ENCODE measurements at places on chromosomes 3 and 15.

GRCh38 chr3:106261915-106262683, 393.3 kb upstream of the CBLB start:
- no peak for DNase-seq

GRCh38 chr3:193301433-193301832, 60.4 kb downstream of the PLAAT1 start:
- DNase-seq: no peak

DNA sequence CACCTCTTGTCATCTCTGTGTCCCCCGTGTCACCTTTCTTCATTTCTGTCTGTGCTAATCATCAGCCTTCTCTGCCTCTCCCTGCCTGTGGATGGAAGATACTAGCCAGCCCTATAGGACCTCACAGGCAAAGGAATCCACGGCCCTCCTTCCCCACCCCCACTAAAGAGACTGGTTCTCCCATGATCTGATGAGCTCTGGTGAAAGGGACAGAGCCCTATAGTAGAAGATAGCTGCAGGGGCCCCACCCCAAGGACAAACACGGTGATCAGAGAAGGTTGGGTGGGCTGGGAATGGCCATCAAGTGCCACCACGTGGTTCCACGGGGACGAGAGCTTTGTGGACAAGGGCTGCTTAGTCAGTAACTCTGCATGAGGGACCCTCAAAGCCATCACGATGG, 27.8 kb upstream of the RASA2 start:
- DNase-seq: no peak

DNA sequence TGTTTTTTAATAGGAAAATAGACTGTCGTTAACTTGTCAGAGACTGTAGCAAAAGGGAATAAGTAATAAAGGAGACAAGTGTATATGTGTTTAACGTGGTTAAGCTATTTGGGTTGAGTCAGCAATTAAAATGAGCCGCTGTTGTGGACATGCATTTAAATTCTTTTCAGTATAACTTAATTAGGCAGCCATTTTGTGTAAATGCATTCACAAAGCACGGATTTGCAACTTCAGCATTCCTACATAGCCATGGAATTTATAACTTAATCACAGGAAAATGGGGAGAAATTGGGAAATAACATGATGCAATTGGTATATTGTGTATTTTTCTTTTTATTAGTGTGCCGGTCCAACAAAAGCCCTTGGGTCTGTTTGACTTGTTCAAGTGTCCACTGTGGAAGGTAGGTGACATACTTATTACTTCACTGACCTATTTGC, 27.9 kb downstream of the USP3 start:
- no peak for DNase-seq

GRCh38 chr3:177195242-177195991, 1.9 kb downstream of the TBL1XR1 start:
- DNase-seq: no peak

DNA sequence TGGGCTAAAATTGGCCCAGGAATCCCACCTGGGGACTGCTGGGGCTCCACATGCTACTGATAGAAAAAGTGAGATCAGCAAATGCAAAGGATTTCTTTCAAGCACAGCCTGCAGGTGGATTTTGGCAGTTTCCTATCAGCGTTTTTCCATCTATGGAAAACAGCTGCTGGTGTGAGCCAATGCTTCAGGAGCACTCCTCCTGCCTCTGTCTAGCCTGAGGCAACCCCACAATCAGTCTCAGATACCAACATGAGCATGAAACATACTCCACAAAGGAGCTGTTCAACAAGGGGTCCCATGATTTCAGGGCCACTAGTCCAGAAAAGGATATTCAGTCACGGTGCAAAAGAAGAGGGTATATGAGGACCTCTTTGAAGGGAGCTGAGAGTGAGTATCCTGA, 311.5 kb upstream of the THBS1 start:
- DNase-seq: no peak

- no peak for DNase-seq
Measured at GRCh38 chr3:196197524-196197923, 13.7 kb downstream of the ZDHHC19 start.

GRCh38 chr3:147507638-147508286, 98.6 kb downstream of the ZIC1 start:
- DNase-seq: no peak

GRCh38 chr3:183161552-183162336, 790 bp downstream of the LAMP3 start:
- peak; percentile 62 for DNase-seq

- no peak for DNase-seq
Measured at GRCh38 chr15:45773149-45773548, 138.3 kb downstream of the SQOR start.

DNA sequence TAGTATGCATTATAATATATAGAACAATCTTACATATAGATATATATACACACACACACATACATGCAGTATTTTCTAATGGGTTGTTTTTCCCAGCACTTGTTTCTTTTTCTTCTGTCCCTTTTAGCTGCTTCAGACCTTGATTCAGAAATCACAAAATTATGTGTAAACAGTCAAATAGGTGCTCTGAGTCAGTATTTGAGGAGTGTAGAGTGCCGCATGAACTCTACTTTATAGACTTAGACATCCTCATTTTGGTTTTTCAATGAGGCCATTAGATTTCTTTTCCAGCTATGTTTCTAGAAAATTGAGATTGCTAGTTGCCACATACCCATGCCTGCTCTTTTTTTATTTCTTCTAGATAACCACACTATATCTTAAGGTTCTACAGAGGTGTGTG, 58.2 kb downstream of the HHLA2 start:
- no peak for DNase-seq

GRCh38 chr3:143613226-143613625, 235.0 kb downstream of the SLC9A9 start:
- DNase-seq: no peak

DNA sequence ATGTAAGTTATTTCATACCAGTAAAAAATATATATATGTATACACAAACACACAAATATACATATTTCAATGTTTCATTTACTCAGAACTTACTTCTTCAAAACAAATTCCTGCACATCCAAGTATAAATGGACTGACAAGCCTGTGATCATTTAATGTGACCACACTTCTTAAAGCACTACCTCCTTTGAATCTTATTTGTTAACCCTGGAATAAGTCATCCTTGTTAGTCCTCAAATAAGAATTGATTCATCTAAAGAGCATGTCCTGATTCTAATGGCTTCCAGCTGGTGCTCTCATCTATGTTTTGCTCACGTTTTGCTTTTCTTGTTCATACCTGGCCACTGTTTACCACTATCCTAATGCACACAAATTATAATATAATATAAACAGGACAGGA, 103.9 kb upstream of the UBP1 start:
- DNase-seq: no peak

GRCh38 chr3:146747051-146747450, 141.9 kb upstream of the PLSCR5 start:
- DNase-seq: no peak
